ENCODE measurements at places on chromosomes 5 and 9. TPM values are rescaled to one million over a fixed set of nuclear protein-coding genes. Genes with fewer than 3 reads are reported as not detected.
A peak's percentile ranks its signal among the peaks of the same experiment; 100 is the strongest.

The RORB gene
- total RNA-seq, result 2.5 TPM

The PCDHA5 gene
- 2.4 TPM for total RNA-seq

The UBE2QL1 gene
- total RNA-seq, result 0.62 TPM

The TRIM41 gene
- 8.1 TPM for total RNA-seq

The DND1 gene
- 1.1 TPM for total RNA-seq

The GFPT2 gene
- 20.3 TPM for total RNA-seq

The PTGDS gene
- not detected for total RNA-seq

The RANBP17 gene
- 38.7 TPM for total RNA-seq

The CCDC180 gene
- 6.3 TPM for total RNA-seq

The INSL4 gene
- not detected for total RNA-seq

The CYLC2 gene
- not detected for total RNA-seq

The CNTNAP3B gene
- total RNA-seq, result 16.0 TPM

The FAM78A gene
- total RNA-seq, result 0.32 TPM

The NXNL2 gene
- total RNA-seq, result 0.74 TPM

The KIF12 gene
- 0.59 TPM for total RNA-seq

The PPWD1 gene
- 89.9 TPM for total RNA-seq

The OTP gene
- not detected for total RNA-seq

The SLC6A19 gene
- not detected for total RNA-seq

The FAT2 gene
- 0.37 TPM for total RNA-seq

The SCGB3A2 gene
- not detected for total RNA-seq

The PCDHB16 gene
- 4.0 TPM for total RNA-seq

GRCh38 chr5:124692324-124692723, 54.1 kb downstream of the ZNF608 start:
- DNase-seq, result no peak

DNA sequence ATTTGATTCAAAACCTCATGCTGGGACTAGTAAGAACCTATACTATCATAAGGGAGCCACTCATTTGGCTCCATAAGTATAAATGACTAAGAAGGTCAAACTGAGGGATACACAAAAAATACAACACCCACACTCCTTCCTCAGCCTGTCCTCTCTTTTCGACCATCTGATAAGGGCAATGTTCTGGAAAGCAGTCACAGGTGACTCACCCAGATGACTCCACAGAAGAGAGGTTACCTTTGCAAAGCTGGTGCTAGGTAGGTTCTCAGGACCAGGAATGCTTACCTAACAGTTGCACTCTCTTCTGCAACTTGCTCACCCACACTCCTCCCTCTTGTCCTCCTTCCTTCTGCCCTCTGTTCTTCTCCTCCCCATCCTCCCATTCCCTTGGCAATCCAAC, 32.9 kb downstream of the LHFPL2 start:
- no peak for DNase-seq

DNA sequence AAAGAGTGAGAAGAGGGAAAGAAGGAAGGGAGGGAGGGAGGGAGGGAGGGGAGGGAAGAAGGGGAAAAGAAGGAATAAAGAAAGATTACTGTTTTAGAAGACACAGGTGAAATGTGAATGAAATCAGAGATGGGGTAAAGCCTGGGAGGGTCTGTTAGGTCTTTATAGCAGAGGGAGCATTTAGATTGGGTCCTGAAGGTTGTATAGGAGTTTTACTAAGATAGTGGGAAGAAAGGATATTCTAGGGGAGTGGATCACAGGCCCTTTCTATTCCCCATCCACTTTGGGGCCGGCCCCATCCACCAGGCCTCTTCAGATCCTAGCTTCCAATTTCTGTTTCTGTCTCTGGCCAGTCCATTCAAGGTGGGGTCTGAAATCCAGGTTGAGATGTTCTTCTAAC, 35.5 kb downstream of the C9orf50 start:
- no peak for DNase-seq

GRCh38 chr9:125479846-125480615, 218.4 kb downstream of the GAPVD1 start:
- no peak for DNase-seq

GRCh38 chr9:85502815-85503655, 238.7 kb downstream of the AGTPBP1 start:
- DNase-seq, result no peak

- peak; percentile 9 for DNase-seq
Observed at GRCh38 chr5:84683594-84683993, 298.9 kb upstream of the EDIL3 start.

DNA sequence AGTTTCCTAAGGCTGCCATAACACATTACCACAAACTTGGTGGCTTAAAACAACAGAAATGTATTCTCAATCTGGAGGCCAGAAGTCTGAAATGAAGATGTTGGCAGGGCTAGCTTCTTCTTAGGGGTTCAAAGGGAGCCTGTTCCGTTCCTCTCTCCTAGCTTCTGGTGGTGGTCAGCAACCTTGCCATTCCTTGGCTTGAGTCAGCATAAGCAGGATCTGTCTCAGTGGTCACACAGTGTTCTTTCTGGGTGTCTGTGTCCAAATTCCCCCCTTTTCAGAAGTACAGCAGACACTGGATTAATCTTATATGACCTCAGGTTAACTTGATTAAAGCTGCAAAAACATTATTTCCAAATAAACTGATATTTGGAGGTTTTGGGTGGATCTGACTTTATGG, 2.1 kb upstream of the OSMR start:
- DNase-seq, result no peak

DNA sequence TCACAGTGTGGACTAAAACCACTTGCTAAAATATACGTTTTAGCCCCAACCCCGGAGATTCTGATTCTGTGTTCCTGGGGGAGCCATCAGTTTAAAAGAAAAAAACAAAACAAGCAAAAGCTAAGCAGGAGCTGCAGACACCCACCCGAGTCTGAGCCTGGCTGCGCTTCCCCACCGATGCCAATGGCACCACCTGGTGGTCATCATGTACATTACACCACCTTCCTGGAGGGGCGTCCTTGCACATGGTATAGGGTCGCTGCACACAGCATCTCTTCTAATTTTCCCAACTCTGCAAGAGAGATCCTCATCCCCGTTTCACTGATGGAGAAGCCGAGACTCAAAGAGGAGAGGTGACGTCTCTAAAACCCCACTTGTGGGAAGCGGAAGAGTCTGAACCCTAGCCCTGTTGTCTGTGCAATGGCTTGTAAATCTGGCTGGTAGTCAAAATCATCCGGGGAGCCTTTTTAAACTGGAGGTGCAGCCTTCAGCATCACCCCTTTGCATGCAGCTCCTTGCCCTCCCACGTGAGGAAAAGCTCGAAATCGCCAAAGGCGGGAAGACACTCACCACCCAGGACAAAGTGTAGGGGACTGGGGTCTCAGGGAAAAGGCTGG, 23.1 kb upstream of the CNOT6 start:
- peak; percentile 78 for DNase-seq

DNA sequence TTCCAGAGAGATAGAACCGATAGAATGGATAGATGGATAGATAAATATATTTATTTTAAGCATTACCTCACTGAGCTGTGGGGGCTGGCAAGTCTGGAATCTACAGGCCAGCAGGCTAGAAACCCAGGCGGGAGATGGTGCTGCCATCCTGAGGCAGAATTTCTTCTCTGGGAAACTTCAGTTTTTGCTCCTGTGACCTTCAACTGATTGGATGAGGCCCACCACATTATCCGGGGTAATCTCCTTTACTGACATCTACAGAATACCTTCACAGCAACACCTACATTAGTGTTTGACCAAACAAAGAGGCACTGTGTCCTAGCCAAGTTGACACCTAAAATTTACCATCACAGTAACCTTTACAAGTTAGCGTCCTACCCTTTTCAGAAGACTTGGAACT, 29.2 kb upstream of the TENT4A start:
- no peak for DNase-seq

GRCh38 chr5:140794595-140795258, at the start of gene PCDHA2:
Gene PCDHA2 (plus strand): TSS chr5:140794852.
- peak; percentile 77 for DNase-seq

DNA sequence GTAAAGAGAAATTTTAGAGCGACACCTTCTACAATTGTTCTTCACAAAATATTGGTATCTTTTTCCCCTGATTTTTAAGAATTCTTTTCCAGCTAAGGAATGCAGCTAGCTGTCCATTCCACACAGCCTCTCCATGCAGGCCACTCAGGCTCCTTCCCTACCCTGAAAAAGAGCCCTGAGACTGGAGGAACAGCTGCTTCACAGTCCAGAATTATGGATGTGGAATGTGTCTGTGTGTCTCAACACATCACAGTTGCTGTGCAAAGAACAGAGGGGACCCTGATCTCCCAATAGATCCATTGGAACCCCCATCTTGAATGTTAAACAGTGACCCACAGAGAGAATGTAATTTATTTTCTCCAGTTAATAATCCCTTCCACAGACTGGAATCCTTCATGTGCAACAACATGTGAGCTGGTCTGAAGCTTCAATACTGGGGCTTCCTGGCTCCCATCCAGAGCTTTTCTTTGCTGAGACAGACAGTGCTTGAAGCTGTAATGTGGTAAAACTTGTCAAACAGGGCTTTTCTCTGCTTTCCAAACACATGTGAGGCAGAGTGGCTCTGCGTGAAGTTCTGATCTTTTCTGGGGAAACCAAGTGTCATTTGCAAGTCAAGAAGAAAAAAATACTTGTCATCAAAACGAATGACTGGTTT, 53.3 kb upstream of the SMC5 start:
- DNase-seq, result no peak

- peak; percentile 24 for DNase-seq
Observed at GRCh38 chr9:82080265-82080664, 91.7 kb downstream of the SPATA31D1 start.

- DNase-seq, result peak; percentile 80
Observed at GRCh38 chr5:157761690-157762621, 18.4 kb downstream of the LSM11 start.

DNA sequence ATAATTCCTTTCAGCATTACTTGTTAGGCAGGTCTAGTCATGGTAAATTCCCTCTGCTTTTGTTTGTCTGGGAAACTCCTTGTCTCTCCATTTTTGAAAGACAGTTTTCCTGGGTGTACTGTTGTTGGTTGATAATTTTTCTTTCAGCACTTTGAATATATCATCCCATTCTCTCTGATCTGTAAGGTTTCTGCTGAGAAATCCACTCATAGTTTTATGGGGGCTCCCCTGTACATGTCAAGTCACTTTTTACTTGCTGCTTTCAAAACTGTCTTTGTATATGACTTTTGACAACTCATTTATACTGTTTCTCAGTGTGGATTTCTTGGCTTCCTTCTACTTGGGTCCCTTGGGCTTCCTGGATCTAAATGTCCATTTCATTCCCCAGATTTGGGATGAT, 16.5 kb downstream of the MEIKIN start:
- DNase-seq, result no peak

DNA sequence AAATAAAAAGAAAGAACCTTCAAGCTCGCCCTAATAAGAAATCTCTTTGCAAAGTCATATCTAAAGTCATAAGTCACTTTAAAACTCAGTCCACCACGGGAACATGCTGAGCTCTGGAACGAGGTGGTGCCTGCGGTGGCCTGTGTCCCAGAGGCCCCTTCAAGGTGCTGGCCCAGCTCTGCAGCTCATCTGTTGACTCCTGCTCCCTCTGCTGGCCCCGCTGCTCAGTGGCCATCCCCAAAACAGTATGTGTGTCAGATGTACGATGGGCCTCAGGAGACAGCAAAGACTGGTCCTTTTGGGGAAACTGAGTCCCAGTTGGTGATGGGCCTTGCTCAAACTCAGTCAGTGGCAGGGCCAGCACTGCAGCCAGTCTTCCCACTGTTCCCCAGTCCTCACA, 22.8 kb upstream of the FOXB2 start:
- peak; percentile 77 for DNase-seq

- DNase-seq, result peak; percentile 69
Observed at GRCh38 chr9:93960221-93960970, 5.2 kb upstream of the BARX1 start.

- DNase-seq, result no peak
Observed at GRCh38 chr5:19923742-19924141, 64.3 kb downstream of the CDH18 start.

- DNase-seq, result no peak
Observed at GRCh38 chr9:38289866-38290245, 102.6 kb upstream of the ALDH1B1 start.

- no peak for DNase-seq
Observed at GRCh38 chr9:12878351-12878978, 103.6 kb downstream of the LURAP1L start.

- no peak for DNase-seq
Observed at GRCh38 chr5:10600626-10601245, 36.9 kb downstream of the ANKRD33B start.

- DNase-seq, result no peak
Observed at GRCh38 chr5:107389130-107389774, 281.5 kb downstream of the EFNA5 start.

GRCh38 chr5:141732417-141732816, 50.4 kb upstream of the ARAP3 start:
- DNase-seq, result no peak

DNA sequence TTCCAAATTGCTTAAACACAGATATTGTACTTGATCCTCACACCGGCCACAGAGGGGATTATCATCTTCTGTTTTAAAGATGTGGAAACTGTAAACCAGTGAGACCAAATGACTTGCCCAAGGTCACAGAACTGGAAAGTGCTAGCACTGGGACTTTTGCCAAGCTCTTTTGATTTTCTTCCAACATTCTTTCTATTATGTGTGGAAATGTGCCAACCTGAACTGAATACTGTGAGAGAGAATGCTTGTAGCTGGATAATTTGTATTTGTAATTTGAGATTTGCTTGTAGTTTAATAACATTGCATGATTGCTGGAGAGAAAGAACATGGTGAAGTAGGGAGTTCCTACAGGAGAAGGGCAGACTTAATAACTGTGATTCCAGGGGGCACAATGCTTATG, 977.9 kb upstream of the NUDT12 start:
- DNase-seq, result no peak

Data from neural progenitor cell (in vitro differentiated cells).